T-helper 17 cell (primary cell): ENCODE measurements at places on chromosomes 1 and 21.

GRCh38 chr1:198056255-198056654 lies 100.5 kb upstream of the NEK7 start:
- DNase-seq, result no peak

DNA sequence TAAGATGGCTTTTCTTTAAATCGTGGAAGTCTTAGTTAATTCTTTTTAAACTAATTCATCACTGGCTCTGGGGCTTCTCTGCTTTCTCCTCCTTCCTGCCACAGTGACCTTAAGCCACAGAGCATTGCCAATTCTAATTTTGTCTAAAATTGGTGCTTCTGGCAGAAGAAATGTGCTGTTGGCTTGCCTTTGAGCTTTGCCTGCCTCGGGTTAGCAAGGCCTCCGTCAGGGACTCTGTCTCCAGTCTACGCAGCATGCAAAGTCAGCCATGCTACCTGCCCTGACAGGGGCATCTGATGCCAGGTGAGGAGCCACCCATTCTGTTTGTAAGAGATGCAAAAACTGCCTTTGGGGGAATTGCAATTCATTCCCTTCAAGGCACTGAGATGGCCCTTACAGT lies 25.2 kb downstream of the CLDN14 start:
- DNase-seq, result no peak

GRCh38 chr1:30533141-30533540 lies 190.2 kb downstream of the MATN1 start:
- DNase-seq, result no peak

DNA sequence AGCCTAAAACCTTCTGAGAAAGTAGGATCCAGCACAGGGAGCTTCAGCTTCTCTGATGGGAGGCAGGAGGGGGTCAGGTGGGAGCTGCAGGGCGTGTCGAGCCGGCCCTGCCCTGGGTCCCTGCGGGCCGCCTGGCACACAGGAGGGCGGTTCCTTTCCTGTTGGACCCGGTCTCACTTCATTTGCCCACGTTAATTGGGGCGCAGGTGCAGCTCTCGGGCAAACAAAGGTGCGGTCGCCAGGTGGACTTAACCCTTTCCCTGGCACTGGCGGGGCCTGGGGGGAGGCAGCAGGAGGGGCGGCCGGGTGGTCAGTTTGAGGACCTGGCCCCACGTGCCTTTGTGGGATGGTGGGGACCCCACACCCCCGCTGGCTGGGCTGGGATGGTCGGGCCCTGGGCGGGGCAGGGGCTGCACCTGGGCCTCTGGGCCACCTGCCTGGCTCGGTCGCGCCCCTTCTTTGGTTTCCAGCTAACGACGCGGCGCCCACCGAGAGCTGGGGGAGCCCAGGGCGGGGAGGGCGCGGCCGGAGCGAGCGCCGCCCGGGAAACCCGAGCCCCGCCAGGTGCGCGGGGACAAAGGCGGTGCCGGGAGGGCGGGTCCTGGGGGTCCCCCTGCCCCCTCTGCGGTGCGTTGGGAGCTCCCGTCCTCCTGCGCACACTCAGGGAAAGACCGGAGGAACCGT lies 20.8 kb upstream of the C1orf159 start:
- peak; percentile 24 for DNase-seq

DNA sequence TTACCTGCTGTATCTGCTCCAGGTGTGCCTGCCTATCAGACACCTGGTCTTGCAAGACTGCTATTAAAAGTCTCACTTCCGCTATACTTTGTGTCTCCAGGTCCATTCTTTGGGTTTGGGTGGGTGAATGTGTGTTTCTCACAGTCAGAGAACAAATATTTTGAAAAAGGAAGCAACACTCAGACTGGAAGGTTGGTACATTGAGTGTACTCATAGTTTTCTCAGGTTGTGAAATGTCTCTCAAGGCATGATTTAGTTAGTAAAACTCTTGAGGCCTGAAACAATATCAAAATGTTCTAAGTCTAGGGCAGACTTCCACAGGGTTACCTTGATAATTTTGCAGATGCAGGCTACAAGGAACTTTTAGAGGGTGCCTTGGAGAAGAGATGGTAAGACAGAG lies 429.9 kb upstream of the ZRANB2 start:
- DNase-seq, result no peak
